ENCODE measurements at places on chromosomes 3 and 15.

DNA sequence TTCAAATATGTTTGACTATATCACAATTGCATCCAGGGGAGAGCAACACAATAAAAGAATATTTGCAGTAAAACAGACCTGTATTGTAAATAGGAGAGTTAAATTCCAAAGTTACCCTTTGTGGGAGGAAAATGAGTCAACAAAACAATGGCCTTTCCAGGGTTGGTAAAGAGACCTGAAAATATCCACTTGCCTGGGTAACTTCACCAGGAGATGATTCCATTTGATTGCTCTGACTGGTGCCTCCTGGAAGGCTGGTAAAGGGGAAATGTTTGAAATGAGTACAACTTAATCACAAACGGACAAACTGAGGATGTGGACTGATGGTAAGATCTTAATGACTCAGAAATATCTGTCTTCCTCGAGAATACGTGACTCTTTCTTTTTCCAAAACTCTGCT, 43.6 kb upstream of the SRGAP3 start:
- no peak for DNase-seq

DNA sequence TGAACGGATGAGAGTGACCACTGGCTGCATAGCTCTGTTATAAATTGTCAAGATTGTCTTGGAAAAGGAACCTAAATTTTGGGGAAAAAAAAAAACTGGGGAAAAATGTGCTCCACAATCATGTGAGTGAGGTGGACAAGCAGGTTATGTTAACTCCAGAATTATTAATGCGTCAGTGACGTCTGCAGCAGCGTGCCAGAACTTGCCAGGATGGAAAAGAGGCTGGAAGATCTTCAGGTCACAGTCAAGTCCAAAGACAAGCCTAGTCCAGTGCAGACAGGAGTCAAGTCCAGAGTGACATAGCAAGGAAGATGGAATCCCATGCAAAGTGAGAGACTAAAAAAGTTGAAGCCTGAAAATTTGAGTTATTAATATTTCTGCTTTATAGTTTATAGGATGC, 140.6 kb downstream of the RYR3 start:
- DNase-seq: no peak

DNA sequence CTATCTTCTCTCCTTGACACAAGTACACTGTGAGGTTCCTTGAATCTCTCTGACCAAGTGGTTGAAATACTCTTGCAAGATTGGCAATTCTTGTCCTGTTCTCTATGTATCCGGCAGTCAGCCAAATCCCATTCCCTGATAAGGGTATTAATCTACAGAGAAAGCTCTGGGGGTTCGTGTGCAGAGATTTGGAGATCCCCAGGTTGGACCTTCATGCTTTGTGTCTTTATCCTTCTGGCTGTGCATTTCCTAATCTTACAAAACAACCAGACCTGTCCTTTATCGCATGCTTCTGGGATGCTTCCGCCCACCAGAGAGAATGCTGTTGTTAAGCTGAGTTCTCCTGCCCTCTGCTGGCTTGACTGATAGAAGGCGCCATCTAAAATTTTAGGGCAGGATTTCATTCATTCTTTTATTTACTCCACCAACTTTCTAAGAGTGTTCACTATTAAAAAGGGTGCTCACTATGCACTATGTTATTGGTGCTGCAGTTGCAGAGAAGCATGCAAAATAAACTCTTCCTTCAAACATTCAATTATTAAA, 8.6 kb upstream of the SST start:
- peak; percentile 51 for DNase-seq

DNA sequence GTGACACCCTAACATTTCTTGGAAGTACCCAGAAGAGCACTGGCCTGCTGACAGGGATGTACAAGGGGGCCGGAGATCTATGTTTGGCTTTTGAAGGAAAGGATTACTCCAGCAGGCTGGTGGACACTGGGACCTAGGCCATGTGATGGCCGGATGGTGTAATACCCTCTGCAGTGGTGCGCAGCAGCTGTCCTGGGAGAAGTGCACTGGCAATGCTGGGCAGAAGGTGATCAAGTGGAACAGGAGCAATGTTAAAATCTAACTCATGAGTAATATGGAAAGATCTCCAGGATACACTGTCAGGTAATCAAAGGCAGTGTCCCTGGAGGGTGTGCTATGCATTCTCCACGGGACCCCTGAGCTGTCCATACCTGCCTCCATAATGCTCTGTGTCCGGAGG, 71.2 kb upstream of the POMGNT2 start:
- DNase-seq: no peak

DNA sequence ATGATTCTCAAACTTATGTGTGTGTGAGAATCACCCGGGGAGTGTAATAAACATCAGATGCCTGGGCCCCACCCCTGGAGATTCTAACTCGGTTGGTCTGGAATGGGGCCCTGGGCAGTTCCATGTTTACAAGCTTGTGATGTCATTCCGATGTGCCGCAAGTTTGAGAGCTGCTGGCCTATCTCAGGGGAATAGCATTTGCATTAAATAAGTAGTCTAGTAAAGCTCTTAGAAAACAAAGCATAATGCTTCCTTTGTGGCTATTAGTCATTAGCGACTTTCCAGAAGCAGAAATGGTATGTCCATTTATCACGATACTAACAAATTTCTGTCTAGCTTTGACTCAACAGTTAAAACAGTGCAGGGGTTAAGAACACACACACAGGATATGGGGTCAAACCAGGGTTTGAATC, 20.9 kb downstream of the PGBD4 start:
- peak; percentile 68 for DNase-seq

DNA sequence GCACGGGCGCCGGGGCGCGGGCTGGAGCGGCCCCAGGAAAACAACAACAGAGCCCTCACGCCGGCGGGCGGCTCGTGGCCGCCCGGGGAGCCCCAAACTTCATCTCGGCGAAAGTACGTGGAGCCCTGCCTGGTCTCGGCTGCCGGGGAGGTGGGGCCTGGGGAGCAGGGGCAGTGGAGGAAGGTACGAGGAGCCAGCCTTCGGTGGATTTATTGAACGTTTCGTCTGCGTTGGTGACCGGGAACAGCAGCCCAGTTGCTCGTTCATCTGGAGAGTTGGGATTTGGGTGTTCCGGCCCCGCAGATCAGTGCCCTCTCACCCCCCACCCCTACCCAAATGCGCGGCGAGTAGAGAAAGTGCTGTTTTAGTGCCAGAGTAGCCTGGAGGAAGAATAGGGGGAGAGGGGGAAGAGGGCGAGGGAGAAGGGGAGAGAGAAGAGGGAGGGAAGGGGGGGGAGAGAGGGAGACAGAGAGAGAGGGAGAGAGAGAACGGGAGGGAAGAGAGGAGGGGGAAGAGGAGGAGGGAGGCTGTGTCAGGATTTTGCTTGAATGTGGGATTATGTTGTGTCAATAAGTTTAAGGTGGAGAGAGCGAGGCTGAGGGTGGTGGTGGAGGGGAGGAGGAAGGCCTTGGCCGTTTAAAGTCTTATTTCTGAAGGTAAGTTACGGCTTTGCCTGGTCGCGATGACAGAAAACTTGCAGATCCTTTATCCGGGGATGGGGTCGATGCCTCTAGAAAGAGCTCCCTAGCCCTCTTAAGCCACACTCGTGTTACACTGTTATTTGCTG, 970 bp downstream of the BBX start:
- peak; percentile 61 for DNase-seq

GRCh38 chr15:26197719-26198118, 334.6 kb upstream of the ATP10A start:
- DNase-seq: no peak

- no peak for DNase-seq
These were observed 43.4 kb downstream of the C2CD4A start for GRCh38 chr15:62109982-62110851.

DNA sequence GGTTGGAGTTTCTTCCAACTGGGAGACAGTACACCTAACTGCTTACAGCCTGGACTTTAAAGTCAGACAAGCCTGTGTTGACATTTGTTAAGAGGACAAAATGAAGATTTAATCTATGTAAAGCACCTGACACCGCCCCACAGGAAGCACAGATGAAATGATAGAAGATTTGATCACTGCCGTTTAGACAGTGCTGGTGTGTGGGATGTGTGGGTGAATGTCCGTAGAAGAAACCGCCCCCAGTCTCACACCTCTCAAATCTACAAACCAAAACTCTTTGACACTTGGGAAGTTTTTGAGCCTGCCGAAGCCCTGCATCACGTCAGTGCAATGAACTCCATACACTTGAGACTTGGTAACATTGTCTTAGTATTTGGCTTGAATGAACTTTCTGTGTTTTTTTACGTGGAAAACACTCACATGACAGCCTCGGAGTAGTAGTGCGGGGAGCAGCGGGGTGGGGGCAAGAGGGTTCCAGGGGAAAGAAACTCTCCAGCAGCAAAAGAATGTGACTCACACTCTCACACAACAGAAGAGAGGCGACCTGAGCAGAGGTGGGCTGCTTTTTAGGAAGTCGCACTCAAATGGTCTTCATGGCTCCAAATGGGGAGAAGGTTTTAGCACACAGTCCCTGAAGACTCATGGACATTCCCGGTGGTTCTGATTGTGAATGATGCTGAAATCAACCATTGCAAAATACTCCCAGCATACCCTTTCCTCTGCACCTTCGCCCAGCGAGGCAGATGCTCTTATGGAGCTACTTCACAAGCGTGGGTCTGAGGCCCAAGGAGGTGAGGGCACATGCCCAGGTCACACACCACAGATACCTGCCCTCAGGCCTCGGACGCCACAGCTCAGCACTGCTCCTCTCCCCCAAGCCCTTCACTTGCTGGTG, 79.2 kb downstream of the SRGAP3 start:
- DNase-seq: no peak

DNA sequence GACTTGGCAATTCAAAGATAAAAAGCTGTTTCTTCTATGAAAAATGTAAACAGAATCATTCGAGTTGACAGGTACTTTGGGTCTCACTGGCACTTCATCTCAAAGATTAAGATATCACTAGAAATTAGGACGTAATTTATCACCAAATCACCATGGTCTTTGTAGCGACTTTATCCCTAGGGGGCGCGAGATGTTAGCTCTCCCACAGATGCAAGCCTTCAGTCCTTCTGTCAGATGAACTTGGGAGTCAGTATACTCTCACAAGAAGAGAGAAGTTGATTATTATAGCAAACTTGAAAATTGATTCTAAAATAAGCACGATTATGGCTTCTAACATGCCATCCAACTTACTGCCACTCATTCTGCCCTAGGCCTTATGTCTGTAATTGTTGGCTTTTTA, 150.3 kb downstream of the ALCAM start:
- DNase-seq: no peak

DNA sequence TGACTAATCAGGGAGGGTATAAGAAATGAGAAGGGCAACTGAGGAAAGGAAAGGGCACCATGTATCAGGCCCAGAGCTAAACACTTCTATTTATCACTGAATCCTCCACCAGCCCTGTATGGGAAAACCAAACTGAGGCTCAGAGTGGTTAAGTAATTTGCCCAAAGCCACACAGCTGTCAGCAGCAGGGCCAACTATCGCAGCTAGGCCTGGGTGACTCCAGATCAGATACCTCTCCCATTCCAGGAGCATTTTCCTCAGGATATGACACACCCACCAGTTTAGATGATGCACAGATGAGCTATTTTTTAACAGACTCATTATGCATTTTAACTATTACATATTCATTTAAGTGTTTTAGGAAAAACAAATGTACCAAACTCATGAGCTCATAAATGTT, 14.5 kb downstream of the NUP210 start:
- no peak for DNase-seq

DNA sequence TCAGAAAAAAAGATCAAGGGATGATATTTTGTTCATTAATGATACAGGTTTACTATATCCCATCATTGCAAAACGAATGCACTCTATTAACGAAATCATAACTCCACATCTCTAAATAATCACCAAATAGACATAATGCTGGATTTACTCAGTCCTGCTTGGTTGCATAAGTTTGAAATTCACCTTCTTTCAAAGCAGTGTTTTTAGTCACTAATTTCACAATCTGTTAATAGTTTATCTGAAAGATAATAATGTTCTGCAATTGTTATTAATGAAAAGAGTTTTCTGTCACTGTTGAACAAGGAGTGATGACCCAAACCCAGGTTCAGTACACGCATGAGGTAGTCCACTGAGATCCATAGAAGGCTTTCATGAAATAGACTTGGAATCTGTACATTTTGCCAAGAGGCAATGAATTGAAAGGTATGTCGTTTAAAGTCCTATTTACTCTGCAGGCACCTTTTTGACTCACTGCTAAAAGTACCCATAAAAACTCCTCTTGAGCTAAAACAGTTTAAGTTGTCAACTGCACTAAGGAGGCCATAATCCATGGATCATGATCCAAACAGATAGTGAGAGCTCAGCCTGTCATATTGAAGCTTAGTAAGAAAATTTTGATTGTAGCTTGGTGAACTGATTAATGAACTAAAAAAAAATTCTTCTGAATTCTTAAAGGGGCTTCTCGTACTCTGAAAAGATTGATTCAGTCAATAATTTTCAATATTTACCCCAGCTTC, 75.6 kb upstream of the MBNL1 start:
- DNase-seq: no peak

- DNase-seq: no peak
These were observed 43.6 kb upstream of the PLXNA1 start for GRCh38 chr3:126939338-126939718.

- DNase-seq: no peak
These were observed 105.3 kb upstream of the AGBL1 start for GRCh38 chr15:85974348-85974705.

GRCh38 chr15:69666441-69666882, 213.8 kb downstream of the RPLP1 start:
- peak; percentile 82 for DNase-seq

- DNase-seq: no peak
These were observed 1.4 kb upstream of the PRKCI start for GRCh38 chr3:170220871-170221270.

- DNase-seq: no peak
These were observed 44.8 kb upstream of the MAP3K13 start for GRCh38 chr3:185318141-185318540.

- DNase-seq: no peak
These were observed 63.2 kb downstream of the DLG1 start for GRCh38 chr3:197234947-197235914.

- no peak for DNase-seq
These were observed 98.6 kb downstream of the MECOM start for GRCh38 chr3:169564883-169565282.

DNA sequence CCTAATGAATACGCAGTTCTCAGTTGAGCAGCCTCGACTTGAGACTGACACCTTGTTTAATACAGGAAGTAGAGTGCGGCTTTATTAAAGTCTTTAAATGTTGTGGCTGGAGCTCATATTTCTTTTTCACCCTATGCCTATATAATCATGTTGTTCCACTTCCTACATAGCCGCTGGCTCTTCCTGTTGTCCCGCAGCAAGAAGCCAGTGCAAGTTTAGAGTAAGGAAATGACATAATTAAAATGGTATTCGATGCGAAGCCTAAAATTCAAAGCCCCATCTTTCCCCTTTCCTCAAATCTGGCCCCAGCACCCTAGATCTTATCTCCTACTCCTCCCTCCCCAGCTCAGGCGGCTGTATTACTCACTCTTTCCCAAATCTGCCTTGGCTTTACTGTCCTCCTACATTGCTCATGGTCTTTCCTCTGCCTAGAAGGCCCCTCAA, 7.5 kb upstream of the PHLDB2 start:
- DNase-seq: no peak

GRCh38 chr3:133274477-133274876, 125.4 kb upstream of the BFSP2 start:
- peak; percentile 15 for DNase-seq

- DNase-seq: no peak
These were observed 64.4 kb downstream of the TRIM71 start for GRCh38 chr3:32882189-32882588.

Measured in GM12865 (cell line).